WTC11 (cell line): ENCODE measurements at places on chromosomes 5 and 9.

GRCh38 chr9:83521411-83521810, 16.8 kb downstream of the FRMD3 start:
- DNase-seq = no peak

- DNase-seq = no peak
Measured at GRCh38 chr5:126961702-126962101, 68.7 kb downstream of the MARCHF3 start.

GRCh38 chr5:22627029-22627428, 226.1 kb downstream of the CDH12 start:
- no peak for DNase-seq

DNA sequence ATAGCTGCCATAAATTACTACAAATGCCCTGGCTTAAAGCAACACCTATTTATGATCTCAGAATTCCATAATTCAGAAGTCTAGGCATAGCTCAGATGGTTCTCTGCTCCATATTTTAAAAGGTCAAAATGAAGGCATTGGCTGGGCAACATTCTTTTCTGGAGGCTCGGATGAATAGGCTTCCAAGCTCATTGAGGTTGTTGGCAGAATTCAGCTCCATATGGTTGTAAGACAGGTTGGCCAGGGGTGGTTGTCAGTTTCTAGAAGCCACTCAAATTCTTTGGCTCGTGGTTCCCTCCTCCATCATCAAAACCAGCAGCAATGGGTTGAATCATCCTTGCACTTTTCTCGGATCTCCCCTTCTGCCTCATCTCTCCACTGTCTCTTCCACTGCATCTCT, 49.4 kb downstream of the TGFBR1 start:
- DNase-seq = no peak

- no peak for DNase-seq
Measured at GRCh38 chr5:101296477-101296876, 393.4 kb upstream of the ST8SIA4 start.

DNA sequence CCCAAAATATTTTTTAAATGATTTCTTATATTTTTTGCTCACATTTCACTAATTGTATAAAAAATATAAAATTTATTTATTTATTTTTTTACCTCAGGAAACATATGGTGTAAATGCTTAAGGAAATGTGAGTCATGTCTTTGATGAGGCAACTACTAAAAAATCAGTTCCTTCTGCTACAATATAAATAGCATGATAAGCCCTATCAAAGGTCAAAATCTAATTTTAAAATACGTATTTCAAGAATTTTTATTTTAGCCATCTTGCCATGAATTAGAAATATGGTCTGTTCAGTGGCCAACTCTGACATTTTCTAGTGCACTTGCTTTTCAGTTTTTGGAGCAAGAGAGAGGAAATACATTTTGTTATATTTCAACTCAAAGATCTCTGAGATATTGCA, 50.5 kb downstream of the PDE4D start:
- DNase-seq = no peak

DNA sequence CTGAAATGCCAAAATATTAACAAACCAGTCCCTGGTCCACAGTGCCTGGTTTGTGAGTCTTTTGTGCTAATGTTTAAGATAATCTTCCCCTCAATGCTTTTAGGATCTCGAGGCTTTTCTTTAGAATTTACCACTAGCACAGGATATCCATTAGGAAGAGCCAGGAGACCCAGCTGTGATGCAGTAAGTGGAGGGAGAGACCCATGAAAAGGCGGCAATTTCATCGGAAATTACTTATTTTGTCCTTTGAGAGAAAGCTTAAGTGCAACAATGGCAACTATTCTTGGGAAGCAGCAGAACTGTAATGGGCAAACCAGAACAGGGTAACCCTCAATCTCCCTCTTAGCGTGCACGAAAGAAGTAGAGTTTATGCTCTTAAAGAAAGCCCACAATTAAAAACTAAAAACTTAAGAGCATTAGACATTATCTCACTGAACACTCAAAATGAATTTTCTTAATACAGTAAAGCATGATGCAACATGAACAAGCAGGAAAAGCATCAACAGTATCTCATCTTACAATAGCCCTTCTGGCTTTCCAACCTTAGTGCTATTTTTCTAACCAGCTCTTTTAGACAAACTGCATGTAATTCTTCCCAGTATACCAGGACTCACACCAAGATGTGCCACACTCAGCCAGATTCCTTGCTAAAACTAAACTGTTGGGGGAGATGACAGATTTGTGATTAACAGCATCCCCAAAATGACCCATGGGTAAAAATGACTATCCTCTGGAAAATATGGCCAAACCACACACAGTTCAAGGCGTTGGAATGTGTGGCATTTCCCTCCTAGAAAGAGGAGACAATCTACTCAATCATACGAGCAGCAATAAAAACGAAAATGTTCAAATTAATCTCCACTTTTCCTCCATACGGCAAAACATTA, 36.4 kb downstream of the PWWP2A start:
- no peak for DNase-seq
